ENCODE measurements at places on chromosomes 1 and 21. TPM values are rescaled to one million over a fixed set of nuclear protein-coding genes. Genes with fewer than 3 reads are reported as not detected.
A peak's percentile ranks its signal among the peaks of the same experiment; 100 is the strongest.

The NRDC gene
- 112 TPM for total RNA-seq

DNA sequence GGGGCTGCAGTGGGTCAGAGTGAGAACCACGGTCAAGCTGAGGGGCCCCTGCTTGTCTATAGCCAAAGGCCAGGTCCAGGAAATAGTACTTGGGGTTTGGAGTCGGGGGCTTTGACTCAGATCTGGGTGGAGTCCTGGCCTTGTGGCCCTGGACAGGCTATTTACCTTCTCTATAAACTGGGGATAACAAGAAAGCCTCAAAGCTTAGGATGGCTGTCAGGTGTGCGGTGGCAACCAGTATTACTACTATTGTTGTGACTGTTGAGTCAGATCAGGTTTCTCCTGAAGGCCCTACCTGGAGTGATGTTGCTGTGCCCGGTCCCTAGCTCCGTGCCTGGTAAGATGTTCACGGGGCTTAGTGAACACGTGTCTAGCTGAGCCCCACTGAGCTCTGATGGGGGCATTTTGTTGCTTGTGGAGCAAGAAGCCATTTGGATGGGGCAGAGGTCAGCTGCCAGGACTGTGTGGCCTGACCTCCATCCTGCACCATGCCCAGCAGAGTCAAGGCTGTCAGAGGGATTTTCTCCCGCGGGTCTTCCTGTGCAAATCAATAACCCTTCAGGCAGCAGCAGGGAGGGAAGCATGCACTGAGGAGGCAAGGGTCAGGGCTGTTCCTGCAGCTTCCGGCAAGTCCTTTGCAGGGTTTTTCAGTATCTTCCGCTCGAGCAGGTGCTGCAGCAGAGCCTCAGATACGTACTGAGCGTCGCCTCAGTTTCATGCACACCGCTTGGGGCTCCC, 170.3 kb downstream of the CAMTA1 start:
- no peak for DNase-seq

DNA sequence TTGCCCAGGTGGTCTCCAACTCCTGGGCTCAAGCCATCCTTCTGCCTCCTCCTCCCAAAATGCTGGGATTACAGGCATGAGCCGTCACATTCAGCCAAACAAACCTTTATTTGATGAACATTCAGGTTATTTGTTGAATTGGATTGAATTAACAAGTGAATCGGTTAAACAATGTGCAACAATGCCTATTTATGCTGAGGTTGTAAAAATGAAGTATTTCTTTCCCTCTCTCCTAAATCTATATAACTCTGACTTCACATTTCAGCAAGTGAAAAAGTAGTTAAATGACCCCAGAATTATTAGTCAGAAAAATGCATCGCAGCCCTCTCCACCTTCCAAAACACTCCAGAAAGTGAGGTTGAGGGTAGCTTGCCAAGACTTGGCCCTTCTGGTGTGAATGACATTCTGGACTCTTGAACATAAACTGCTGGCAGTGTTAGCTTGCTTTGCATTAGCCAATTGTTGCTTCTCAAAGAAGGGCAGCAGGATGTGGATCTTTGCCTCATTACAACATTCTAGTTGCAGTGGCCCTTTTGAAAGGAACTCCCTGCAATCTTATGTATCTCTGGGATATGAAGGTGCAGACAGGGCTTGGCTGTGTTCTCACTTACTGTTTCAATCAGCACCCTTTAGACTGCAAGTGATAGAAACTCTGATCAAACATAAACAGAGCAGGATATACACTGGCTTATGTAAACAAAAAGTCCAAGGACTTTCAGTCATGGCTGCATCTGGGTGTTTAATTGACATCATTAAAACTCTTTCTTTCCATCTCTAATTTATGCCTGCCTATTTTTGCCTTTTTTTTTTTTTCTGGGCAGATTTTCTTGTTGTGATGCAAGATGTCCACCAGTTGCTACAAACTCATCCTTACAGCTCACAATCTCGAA, 22.4 kb downstream of the EDN2 start:
- no peak for DNase-seq

DNA sequence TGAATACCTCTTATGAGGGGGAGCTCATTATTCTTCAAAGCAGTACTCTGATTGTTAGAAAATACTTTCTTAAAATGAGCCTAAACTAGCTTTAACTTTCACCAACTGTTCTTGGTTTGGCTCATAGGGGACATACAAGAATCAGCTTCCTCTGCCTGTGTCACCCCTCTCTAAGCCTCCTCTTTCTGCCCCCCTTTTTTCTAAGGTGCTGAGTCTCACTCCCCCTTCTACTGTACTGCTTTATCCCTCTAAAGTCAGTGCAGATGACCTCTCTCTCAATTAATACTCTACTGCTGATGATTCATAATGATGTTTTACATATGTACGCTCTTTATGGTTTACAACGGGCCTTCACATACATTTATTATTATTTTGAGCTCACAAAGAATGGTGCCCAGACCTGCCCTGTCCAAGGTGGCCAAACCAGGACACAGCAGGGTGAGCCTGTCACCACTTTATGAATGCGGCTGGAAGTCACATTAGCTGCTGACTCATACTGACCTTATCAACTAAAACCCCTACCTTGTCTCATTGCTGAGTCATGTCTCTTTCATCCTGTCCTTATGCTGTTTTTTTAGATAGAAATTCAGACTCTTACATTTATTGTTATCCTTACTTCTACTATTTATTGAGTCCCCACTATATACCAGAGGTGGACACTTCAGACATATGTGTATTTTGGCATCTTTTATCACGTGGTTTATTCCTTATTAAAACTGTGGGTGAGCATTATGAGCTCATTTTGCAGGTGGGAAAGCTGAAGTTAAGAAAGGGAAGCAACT, 126.9 kb downstream of the RNF220 start:
- DNase-seq: peak; percentile 43

GRCh38 chr1:164660412-164660772, 101.4 kb downstream of the PBX1 start:
- peak; percentile 49 for DNase-seq

The DNASE2B gene
- not detected for total RNA-seq

GRCh38 chr1:97906567-97907241, 14.1 kb downstream of the DPYD start:
- DNase-seq: peak; percentile 56
